ENCODE measurements at places on chromosomes 12 and 14. TPM values are rescaled to one million over a fixed set of nuclear protein-coding genes. Genes with fewer than 3 reads are reported as not detected.
A peak's percentile ranks its signal among the peaks of the same experiment; 100 is the strongest.

GRCh38 chr12:28130625-28131598 lies 59.3 kb upstream of the CCDC91 start:
- DNase-seq, result peak; percentile 97

TMEM233 gene
- total RNA-seq, result 1.9 TPM

DNA sequence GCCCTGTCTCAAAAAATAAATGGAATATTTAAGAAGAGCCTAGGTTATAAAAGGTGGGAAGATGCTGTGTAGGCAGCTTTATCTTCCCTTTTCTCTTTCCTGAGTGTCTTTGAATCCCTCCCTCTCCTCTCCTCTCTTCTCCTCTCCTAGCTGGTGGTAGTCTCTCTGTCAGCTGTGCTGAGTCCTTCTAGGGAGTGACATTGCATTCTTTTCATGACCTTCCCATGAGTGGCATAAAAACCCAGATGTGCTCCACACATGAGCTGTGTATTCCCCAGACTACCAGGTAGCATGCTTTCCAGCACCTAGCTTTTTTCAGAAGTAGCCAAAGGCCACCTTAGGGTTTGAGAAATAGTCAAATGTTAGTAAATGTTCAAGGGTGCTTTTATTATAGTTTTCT lies 23.6 kb downstream of the SAMD4A start:
- DNase-seq, result no peak

SMIM41 gene
- total RNA-seq, result not detected

ADGRD1 gene
- not detected for total RNA-seq

DNA sequence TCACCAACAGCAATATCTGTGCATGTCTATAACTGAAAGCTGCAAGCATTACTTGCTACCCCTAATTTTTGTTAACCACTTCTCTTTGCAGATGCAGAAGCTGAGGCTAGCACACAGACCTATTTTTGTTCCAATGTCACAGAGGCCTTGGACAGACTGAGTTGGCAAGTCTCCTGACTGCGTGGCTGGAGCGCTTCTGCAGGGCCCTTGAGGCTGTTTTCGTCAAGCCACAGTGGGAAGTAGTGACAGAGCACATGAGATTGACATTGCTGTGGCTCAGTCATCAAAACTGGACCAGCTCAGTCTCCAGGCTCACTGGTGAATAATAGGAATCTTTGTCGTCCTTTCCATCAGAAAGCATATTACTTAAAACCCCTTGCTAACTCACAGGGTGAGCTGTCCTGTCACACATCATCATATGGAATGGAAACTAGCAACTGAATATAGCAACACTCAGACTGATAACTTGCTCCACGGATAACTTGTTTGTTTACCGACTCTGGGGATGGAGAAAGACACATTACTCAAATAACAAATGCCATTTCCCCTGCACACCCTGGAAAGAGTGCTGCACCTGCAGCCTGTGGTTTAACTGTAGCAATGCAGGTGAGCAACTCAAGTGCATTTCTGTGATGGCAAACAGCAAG lies 43.6 kb upstream of the DDX11 start:
- DNase-seq, result no peak

DNA sequence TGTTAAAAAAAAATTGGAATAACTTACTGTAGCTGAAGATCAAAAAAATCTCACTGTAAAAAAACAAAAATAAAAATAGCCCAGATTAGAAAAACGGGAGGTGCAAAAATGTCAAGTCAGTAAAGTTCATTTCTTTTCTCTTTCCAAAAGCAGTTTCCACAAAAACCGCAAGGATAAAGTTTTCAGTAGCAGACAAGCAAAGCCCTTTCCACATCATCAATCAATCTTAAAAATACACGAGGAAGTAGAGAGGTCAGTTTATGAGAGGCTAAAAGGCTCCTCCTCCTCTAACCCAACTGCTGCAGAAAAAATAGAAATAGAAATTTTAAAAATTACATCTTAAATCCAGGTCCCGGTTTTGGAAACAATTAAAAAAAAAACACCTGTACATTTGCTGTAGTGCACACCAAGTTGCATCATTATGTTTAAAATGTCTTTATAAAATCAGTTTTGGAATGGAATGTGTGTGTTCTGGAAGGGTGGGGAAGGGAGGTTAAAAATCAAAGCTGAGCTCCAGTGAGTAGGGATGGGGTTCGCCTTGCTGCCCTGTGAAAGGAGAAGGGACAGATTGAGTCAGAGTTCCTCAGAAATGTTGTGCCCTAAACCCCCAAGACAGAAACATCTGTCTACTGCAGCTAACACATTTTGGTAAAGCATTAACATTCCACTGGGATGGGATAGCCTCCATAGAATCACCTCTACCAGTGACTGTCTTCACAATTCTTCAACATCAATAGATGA lies 5.8 kb downstream of the HNRNPC start:
- DNase-seq, result no peak
